Small intestine (tissue), 16 donors: ENCODE measurements at places on chromosomes 3 and 15. TPM values are rescaled to one million over a fixed set of nuclear protein-coding genes. Genes with fewer than 3 reads are reported as not detected.

DNA sequence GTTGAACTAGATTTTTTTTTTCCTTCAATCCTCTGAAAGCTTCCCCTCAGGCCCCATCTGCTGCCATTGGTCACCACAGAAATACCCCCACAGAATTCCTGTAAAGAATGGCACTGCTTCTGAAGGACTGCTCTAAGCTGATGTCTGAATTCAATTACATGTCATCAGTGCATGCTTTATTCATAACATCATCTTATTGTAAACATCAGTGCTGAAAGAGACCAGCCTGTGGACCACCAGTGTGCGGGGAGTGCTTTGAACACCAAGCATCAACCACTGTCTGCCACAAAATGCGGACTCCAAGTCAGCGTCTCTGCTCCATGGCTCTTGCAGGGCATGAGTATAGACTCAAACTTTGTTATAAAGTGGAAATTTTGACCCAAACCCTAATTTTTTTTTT, 11.6 kb downstream of the PHLDB2 start:
- no peak overlapping the region for H3K4me3 ChIP-seq
- no peak overlapping the region for H3K27ac ChIP-seq
- H3K36me3 ChIP-seq = no peaks in the 10 kb centered on the region

DNA sequence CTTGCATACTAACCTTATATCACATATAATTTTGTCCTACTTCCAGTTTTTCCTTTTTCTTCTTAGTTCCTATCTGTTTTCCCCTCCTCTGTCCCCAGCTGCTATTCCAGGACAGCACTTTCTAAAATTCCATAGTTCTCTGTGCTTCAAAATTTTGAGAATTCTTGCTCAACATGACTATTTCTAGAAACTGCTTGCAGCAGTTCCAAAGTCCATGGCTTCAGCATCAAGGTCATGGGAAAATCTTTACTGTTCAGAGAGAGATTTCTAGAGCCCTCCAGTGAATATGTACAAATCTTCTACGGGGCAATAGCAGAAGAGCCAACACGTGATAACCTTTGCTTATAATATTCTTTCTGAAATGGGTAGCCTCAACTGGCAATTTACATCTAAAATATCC, 76.1 kb upstream of the PHLDB2 start:
- no peak overlapping the region for H3K4me3 ChIP-seq
- no peaks in the 10 kb centered on the region for H3K36me3 ChIP-seq
- no peak for DNase-seq
- no peaks in the 10 kb centered on the region for H3K27me3 ChIP-seq
- no peak overlapping the region for H3K27ac ChIP-seq
- H3K4me1 ChIP-seq = no peaks in the 10 kb centered on the region

GRCh38 chr3:183123891-183124290, 24.6 kb upstream of the MCCC1 start:
- no peak overlapping the region for H3K27ac ChIP-seq
- no peaks in the 10 kb centered on the region for H3K4me1 ChIP-seq
- H3K4me3 ChIP-seq = no peak overlapping the region
- H3K36me3 ChIP-seq = no peaks in the 10 kb centered on the region
- no peaks in the 10 kb centered on the region for H3K27me3 ChIP-seq

DNA sequence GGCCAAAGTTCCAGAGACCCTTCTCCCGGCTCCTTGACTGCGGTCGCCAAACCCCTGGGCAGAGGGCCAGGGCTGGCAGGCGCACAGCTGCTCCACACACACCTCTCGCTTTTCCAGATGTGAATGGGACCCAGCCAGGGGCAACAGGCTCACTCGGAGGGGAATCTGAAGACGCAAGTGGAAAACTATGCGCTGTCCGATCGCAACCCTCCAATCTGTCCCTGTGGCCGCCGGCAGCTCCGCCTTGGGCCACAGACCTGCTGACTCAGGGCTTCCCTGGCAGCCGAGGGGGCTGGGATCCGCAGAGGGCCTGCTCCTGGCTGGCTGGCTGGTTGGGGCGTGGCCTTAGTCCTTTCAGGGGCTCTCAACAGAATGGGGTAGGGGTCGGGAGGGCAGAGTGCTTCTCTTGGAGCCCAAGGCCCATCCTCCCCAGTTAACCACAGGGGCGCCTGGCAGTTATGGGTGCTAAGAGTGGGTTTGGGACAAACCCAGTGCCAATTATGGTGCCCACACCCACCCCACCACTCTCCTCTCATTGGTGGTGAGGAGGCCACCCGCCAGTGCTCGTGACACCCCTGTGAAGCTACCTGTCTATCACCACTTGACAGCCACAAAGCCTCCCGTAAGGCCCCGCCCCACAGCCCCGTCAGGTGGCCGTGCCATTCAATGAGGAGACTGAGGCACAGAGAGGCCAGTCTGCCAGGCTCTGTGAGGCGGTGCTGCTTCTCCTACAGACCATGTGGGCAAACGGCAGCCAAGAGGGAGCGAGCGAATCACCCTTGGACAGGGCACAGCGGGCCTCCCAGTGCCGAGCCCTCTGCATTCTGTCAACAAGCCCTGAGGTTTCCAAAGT, 53.8 kb downstream of the IQSEC1 start:
- DNase-seq = no peak
- no peak overlapping the region for H3K27ac ChIP-seq
- H3K36me3 ChIP-seq = no peaks in the 10 kb centered on the region
- H3K27me3 ChIP-seq = peaks cover 6% of the 10 kb centered on the region

SI gene
- polyA plus RNA-seq = 156 TPM

DNA sequence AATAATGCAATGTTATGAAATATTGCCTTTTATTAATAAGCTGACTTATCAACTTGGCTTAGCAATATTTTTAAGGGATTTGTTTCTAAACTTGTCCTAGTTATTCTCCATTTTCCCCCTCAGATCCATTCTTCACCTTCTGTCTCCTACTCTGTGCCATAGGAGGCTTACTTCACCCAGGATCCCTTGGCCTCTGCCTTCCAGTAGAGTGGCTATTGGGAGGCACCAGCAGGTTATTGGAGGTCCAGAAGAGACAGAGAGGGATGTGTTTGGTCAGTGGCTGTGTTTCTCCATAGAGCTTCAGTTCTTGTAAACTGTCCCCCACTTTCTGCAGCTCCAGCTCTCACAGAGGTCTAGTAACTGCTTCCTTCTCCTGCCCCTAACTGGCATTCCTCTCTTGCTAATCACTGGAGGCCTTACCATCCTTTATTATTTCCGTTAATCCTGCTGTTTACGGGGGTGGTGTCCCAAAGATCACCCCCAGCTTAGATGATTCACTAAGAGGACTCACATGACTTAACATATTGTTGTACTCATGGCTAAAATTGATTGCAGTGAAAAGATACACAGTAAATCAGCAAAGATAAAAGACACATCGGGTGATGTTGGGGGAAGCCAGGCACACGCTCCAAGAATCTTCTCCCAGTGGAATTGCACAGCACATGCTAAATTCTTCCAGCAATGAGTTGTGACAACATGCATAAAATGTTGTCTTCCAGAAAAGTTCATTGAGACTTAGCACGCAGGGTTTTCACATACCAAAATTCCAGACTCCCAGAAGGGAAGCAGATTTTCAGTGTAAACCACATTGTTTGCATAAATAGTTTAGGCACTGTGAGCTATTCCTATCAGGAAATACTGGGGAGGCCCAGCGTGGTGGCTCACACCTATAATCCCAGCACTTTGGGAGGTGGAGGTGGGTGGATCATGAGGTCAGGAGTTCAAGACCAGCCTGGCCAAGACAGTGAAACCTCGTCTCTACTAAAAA, 67.5 kb downstream of the RPL22L1 start:
- H3K4me1 ChIP-seq = no peaks in the 10 kb centered on the region
- H3K36me3 ChIP-seq = no peaks in the 10 kb centered on the region
- H3K27me3 ChIP-seq = no peaks in the 10 kb centered on the region
- H3K4me3 ChIP-seq = no peak overlapping the region
- no peak for DNase-seq
